ENCODE measurements at places on chromosomes 7 and 10. TPM values are rescaled to one million over a fixed set of nuclear protein-coding genes. Genes with fewer than 3 reads are reported as not detected.

Gene KLHL7
- 24.6 TPM for total RNA-seq

Gene EN2
- 1.0 TPM for total RNA-seq

Gene CLDN3
- 3.5 TPM for total RNA-seq

Gene PRLHR
- not detected for total RNA-seq

Gene TET1
- total RNA-seq, result 0.59 TPM

Gene LLCFC1
- total RNA-seq, result not detected

Gene ICA1
- 1.6 TPM for total RNA-seq

Gene PNLIP
- total RNA-seq, result 0.12 TPM

Gene HOXA3
- 6.9 TPM for total RNA-seq

Gene NOC3L
- total RNA-seq, result 21.2 TPM

Gene CALHM3
- total RNA-seq, result 0.47 TPM

Gene VSTM2A
- total RNA-seq, result not detected

Gene KCP
- total RNA-seq, result 0.05 TPM

Gene GPR158
- 0.06 TPM for total RNA-seq

Gene VDAC2
- 314 TPM for total RNA-seq

Gene C10orf67
- not detected for total RNA-seq

Gene PDE6C
- total RNA-seq, result not detected

Gene C10orf88
- 8.2 TPM for total RNA-seq

Gene TACC2
- 79.2 TPM for total RNA-seq

Gene GOLGA7B
- 3.6 TPM for total RNA-seq

Gene C10orf120
- total RNA-seq, result not detected

Gene PNLIPRP1
- not detected for total RNA-seq
